ENCODE measurements at places on chromosomes 4 and X.

- no peaks in the 10 kb centered on the region for H3K36me3 ChIP-seq
- H3K27ac ChIP-seq = no peak overlapping the region
- no peak overlapping the region for H3K4me3 ChIP-seq
These were observed 231.5 kb upstream of the AGTR2 start for GRCh38 chrX:115939070-115939469.

DNA sequence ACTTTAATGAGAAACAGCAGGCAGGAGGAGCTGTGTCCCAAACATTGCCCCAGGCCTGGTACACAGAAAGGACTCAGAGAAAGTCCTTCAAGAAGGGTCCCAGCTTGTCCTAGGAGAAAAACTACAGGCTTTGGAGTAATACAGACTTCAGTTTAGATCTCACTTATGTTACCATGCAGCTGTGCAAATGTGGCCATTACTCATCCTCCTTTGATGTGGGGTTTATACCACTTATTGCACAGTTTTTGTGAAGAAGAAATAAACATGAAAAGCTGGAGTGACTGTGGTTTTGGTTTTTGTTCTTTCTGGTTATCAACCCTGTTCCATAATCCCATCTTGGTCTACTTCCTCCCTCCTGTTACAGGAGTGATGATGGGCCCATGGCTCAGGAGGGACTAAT lies 8.1 kb upstream of the CYTL1 start:
- peaks cover 67% of the 10 kb centered on the region for H3K27me3 ChIP-seq
- H3K4me3 ChIP-seq = no peak overlapping the region
- H3K36me3 ChIP-seq = no peaks in the 10 kb centered on the region
- DNase-seq = no peak

DNA sequence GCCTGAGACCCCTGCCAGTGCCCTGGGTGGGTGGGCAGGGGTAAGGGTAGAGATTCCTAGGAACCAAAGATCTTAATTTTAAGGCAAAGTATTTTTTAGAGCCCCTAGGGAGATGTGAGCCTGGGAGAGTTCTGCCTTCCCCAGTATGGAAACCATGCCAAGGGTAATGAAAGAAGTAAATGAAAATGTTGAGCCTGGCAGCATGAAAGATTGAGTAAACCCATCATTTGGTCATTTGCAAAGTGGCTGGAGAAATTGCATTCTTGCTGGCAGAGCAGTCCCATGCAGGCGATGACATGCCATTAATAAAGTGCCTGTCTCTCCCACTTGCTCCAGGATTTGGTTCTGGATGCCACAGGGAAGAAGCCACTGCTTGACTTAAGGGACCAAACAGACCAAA lies 60.7 kb upstream of the GPC4 start:
- no peak overlapping the region for H3K27ac ChIP-seq
- no peaks in the 10 kb centered on the region for H3K4me1 ChIP-seq
- no peaks in the 10 kb centered on the region for H3K27me3 ChIP-seq
- DNase-seq = no peak
- H3K4me3 ChIP-seq = no peak overlapping the region

DNA sequence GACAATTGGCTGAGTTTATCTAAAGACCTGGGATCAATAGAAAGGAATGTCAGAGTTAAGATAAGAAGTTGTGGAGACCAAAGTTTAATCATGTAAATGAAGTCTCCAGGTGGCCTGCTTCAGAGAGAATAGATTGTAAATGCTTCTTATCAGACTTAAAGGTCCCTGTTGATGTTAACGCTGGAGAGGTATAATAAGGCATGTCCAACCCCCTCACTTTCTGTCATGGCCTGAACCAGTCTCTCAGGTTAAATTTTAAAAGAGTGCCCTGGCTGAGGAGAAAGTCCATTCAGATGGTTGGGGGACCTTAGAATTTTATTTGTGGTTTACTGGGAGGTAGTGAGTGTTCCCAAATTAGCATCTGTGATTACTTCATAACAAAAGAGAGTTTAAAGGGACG lies 86.7 kb downstream of the AKAP4 start:
- H3K36me3 ChIP-seq = no peaks in the 10 kb centered on the region
- H3K4me1 ChIP-seq = no peaks in the 10 kb centered on the region
- H3K27ac ChIP-seq = no peak overlapping the region
- no peak for DNase-seq
- H3K4me3 ChIP-seq = no peak overlapping the region
- no peaks in the 10 kb centered on the region for H3K27me3 ChIP-seq

DNA sequence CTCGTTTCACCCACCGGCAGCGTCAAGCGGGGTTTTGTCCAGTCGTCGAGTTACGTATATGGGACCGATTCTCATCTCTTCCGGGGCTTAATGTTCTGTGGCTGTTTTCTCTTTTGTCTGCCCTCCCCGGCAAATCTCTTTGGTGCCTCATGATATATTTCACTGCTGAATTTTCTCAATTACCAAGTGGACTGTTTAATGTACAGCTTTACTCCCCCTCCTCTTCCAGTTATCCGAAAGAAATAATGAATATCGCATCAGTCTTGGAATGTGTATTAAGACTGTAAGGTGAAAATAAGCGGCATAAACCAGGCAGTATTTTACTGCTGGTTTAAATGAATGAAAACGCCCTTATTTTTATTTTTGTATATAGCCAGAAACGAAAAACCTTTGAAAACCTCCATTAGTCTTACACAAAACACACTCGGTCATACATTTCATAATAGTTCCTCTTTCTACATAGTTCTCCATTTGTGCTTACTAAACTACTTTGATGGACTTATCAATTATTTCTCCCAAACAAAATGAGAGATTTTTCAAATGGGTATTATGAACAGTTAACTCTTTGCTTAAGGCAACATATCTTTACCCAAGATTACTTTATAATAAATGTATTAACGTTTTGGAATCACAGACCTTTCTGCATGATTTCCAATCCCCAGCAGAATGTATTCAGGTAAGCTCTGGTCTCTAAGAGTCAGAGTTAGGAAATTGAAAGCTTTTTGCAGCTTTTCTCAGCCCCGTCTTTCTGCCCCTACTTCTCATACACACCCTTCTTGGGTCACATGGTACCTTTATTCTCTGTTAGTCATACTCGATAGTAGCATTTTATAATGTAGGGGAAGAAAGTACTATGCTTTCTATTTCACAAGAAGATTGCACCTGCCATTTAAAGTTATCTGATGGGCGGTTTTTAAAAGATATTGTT lies 979 bp downstream of the RP2 start:
- peaks cover 8% of the 10 kb centered on the region for H3K36me3 ChIP-seq
- no peaks in the 10 kb centered on the region for H3K27me3 ChIP-seq
- H3K27ac ChIP-seq = peak overlapping the region; percentile 95

GRCh38 chr4:24798036-24798610 lies 2.8 kb downstream of the SOD3 start:
- peaks cover 59% of the 10 kb centered on the region for H3K27me3 ChIP-seq
- no peak overlapping the region for H3K4me3 ChIP-seq
- no peaks in the 10 kb centered on the region for H3K4me1 ChIP-seq
- no peak for DNase-seq
- H3K36me3 ChIP-seq = peaks cover 2% of the 10 kb centered on the region

DNA sequence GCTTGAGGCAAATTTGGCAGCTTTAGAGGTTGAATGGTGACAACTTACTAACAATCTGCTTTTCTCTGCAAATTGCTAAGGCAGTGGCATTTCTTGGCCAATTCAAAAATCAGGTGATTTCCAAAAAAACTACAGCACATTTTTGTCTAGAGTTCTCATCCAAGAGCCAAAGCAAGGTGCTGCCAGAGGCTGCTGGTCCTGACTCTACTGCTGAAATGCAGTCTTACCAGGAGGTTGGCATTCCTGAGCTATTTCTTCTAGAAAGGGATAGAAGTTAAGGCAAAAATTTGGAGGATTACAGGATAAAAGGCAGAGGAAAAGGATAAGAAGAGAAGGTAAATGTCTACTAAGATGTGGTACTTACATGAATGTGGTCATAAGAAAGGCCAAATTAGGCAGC lies 75.6 kb downstream of the COX18 start:
- H3K4me1 ChIP-seq = no peaks in the 10 kb centered on the region
- no peak overlapping the region for H3K27ac ChIP-seq
- no peak for DNase-seq
- peaks cover 20% of the 10 kb centered on the region for H3K27me3 ChIP-seq

DNA sequence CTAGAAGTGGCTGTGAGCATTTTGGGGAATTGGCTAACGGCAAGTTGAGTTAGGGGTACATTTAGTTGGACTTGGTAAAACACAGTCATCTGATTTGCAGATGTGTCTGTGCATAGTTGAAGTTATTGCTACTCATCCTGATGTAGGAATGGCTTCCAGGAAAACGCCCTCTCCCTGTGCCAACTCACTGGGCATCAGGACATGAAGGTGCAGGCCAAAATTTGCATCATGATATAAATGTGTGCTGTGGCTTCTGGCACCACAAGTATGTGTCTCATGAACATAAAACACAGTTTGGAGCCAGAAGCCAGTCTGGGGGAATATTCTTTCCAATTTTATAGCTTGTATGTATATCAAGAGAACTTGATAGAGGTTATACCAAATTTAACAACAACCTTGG lies 54.2 kb upstream of the CBR4 start:
- no peak overlapping the region for H3K27ac ChIP-seq
- no peak for DNase-seq
- no peaks in the 10 kb centered on the region for H3K36me3 ChIP-seq
- no peak overlapping the region for H3K4me3 ChIP-seq

GRCh38 chrX:67555578-67556203 lies 11.9 kb downstream of the AR start:
- H3K36me3 ChIP-seq = no peaks in the 10 kb centered on the region
- H3K27me3 ChIP-seq = no peaks in the 10 kb centered on the region
- H3K4me3 ChIP-seq = no peak overlapping the region
- DNase-seq = no peak
- H3K27ac ChIP-seq = no peak overlapping the region

- no peak for DNase-seq
- H3K27me3 ChIP-seq = no peaks in the 10 kb centered on the region
- no peaks in the 10 kb centered on the region for H3K4me1 ChIP-seq
- H3K36me3 ChIP-seq = no peaks in the 10 kb centered on the region
- H3K4me3 ChIP-seq = no peak overlapping the region
- no peak overlapping the region for H3K27ac ChIP-seq
These were observed 422.2 kb downstream of the PDHA2 start for GRCh38 chr4:96262057-96262456.

GRCh38 chrX:110412971-110413726 lies 54.5 kb downstream of the RTL9 start:
- peaks cover 10% of the 10 kb centered on the region for H3K27me3 ChIP-seq
- H3K27ac ChIP-seq = peak overlapping the region; percentile 42
- DNase-seq = peak; percentile 55
- H3K4me1 ChIP-seq = peaks cover 11% of the 10 kb centered on the region
- no peaks in the 10 kb centered on the region for H3K36me3 ChIP-seq
- no peak overlapping the region for H3K4me3 ChIP-seq

DNA sequence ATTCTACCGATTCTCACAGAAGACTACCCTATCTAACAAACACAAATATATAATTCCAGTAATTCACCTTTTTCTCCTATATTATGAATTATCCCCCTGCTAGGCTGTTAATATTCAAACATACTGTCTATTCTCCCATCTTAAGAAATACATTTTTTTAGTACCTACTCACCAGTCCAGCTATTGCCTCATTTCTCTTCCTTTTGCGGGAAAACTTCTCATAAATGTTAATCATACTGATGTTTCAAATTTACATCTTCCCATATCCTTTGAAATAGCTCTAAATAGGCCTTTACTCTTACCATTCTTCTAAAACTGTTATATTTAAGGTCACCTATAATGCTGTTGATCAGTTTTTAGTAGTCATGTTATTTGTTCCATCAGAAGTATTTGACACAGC lies 759.1 kb upstream of the SLIT2 start:
- no peaks in the 10 kb centered on the region for H3K36me3 ChIP-seq
- H3K27me3 ChIP-seq = no peaks in the 10 kb centered on the region
- H3K4me1 ChIP-seq = no peaks in the 10 kb centered on the region
- DNase-seq = no peak
- no peak overlapping the region for H3K4me3 ChIP-seq
- no peak overlapping the region for H3K27ac ChIP-seq

- DNase-seq = no peak
- H3K27me3 ChIP-seq = no peaks in the 10 kb centered on the region
- H3K27ac ChIP-seq = no peak overlapping the region
- no peaks in the 10 kb centered on the region for H3K4me1 ChIP-seq
These were observed 179.6 kb downstream of the CCSER1 start for GRCh38 chr4:90306810-90307209.

DNA sequence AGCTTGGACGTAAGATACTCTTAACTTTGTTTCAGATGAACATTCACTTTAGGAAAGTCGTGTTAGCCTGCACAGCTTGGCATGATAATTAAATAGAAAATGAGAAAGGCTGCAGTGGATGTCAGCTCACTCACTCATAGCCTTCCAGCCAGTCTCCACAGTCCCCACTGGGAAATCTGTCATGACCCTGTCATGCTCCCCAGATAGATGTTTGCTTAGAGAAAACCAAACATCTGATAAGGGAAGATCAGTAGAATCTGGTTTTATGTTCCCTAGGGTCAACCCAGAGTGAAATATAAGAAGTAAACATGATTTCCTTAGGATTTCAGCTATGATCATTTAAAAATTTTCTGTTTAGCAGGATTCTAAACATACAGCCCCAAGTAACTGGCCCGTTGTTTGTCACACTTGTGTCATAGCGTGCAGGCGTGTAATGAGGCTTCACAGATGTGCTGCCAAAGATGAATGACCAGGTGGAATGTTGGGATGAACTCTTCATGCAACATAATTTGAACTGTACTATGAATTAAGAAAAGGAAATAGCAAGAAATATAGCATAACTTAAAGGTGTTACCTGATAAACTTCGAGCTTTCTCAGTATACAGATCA lies 180.1 kb downstream of the BANK1 start:
- H3K27me3 ChIP-seq = no peaks in the 10 kb centered on the region
- H3K27ac ChIP-seq = no peak overlapping the region
- H3K36me3 ChIP-seq = peaks cover 2% of the 10 kb centered on the region
- DNase-seq = no peak

DNA sequence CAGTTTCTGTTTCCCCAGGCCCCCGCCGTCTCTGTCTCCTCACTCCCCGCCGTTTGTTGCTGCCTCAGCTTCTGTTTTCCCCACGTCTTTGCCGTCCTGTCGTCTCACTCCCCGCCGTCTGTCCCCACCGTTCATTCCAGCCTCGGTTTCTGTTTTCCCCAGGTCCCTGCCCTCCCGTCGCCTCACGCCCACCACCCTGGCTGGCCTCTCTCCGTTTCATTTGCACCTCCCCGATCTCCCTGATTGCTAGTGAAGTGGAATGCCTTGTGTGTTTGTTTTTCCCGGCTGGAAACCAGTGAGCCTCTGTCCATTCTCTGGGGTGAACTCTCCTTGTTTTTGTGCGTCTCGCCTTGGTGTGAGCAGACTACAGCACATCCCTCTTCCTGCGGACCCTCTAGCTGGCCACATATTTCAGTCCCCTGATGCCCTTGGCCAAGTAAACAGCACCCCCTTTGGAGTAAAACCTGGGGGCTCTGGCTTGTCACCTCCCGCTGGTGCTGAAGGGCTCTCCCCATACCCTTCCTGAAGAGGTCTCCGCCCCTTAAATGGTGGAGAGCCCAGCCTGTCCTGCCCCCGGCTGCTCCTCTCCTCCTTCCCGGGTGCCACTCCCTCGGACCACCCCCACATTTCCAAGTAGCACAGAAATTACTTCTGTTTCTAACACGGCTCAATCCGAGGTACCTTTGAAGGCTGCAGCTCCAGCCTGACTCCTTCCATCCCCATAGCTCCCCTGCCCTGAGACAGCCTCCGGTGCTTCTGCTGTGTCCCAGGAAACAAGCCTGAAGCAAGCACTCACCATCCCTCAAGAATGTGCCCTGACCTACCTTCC lies 13.2 kb downstream of the TMEM175 start:
- DNase-seq = no peak
- no peaks in the 10 kb centered on the region for H3K27me3 ChIP-seq
- no peak overlapping the region for H3K4me3 ChIP-seq
- peak overlapping the region; percentile 76 for H3K27ac ChIP-seq
- peaks cover 21% of the 10 kb centered on the region for H3K4me1 ChIP-seq
- no peaks in the 10 kb centered on the region for H3K36me3 ChIP-seq
